ENCODE measurements at places on chromosomes 12 and 14.

- peak; percentile 69 for DNase-seq
Measured at GRCh38 chr14:21852061-21852664, 178.5 kb upstream of the OR4E1 start.

DNA sequence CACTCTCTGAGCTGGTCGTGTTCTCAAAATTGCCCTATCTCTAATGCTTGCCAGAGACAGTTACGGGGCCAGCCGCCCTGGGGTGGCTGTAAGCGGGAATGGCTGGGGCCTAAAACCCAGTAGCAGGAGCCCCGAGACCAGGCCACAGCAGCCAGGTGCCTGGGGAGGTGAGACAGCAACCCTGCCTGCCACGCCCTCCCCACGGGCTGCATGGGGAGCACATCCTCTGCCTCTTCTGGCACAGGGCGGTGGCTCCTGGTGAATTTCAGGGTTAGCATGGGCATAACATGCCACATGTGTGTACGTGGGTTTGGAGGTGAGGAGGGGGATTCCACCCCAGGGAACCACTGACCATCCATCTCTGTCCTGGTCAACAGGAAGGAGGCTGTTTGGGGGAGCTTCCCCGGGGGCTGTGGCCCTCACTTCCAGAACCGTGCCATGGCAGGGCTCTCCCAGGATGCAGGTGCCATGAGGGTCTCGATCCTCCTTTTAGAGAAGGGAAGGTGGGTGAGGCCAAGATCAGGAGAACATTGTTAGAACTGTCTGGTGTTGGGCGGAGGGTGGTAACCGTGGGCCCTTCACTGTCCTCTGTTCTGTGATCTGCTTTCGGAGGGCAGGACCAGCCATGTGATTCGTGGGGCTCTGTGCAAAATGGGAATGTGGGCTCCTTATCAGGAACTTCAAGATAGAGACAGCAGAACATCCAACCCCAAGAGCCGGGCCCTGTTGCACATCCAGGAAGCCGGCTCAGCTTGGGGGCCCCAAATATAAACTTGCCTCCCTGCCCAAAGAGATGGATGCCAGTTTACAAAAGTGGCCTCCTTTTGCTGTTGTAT is 312.2 kb upstream of the DIO3 start:
- no peak for DNase-seq

DNA sequence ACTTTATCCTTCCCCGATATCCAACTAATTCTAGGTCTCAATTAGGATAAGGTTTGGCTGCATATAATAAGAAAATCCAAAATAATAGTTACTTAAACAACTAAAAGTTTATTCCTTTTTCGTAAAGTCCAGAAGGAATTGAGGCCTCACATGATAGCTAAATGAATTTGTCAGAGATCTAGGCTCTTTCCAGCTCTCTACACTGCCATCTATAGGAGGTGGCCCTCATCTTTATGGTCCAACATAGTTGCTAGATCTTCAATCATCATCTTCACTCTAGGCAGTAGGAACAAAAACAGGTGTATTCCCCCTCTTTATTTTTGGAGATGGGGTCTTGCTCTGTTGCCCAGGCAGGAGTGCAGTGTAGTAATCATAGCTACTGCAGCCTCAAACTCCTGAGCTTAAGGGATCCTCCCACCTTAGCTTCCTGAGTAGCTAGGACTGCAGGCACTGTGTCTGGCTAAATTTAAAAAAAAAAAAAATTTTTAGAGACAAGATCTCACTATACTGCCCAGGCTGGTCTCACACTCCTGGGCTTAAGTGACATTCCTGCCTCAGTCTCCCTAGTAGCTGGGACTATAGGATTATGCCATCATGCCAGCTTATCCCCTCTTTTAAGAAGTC is 46.5 kb upstream of the SAV1 start:
- no peak for DNase-seq

GRCh38 chr14:26104717-26105116 is 493.1 kb downstream of the NOVA1 start:
- DNase-seq, result no peak

- DNase-seq, result no peak
Measured at GRCh38 chr12:66275040-66275439, 27.3 kb upstream of the HELB start.

DNA sequence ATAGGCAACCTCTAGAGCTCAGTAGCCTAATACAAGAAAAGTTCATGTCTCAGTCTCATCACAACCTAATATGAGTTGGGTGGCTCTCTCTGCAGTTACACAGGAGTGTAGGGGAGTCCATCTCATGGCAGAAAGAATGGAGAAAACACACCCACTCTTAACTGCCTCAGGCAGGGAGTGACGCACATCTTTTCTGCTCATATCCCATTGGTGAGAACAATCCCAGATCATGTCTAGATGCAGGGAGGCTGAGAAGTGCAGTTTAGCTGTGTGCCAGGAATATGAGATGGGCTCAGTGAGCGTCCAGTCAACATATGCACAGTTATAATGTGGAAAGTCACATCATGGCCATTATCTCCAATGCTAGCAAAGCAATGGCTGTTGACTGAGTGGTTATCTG is 59.3 kb upstream of the KCNA5 start:
- DNase-seq, result no peak

- no peak for DNase-seq
Measured at GRCh38 chr14:97956581-97957340, 1159.6 kb downstream of the VRK1 start.

- no peak for DNase-seq
Measured at GRCh38 chr12:90084018-90084417, 375.4 kb upstream of the ATP2B1 start.

DNA sequence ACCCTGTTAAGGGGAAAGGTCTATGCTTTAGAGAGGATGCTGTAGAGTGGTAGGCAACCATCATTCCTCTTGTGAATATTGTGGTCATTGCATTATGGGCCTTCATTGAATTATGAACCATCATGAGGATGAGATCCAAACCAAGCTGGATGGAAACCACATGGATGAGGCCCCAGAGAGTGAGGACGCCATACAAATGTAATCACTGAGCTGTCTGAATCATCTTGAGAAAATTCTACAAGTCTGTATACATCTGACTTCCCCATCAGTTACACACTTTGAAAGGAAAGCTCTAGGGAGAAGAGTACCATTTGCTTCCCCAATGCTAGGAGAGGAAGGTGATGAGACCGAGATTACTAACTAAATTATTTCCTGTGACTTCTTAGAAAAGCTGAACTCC is 172.9 kb downstream of the CACNA1C start:
- no peak for DNase-seq

DNA sequence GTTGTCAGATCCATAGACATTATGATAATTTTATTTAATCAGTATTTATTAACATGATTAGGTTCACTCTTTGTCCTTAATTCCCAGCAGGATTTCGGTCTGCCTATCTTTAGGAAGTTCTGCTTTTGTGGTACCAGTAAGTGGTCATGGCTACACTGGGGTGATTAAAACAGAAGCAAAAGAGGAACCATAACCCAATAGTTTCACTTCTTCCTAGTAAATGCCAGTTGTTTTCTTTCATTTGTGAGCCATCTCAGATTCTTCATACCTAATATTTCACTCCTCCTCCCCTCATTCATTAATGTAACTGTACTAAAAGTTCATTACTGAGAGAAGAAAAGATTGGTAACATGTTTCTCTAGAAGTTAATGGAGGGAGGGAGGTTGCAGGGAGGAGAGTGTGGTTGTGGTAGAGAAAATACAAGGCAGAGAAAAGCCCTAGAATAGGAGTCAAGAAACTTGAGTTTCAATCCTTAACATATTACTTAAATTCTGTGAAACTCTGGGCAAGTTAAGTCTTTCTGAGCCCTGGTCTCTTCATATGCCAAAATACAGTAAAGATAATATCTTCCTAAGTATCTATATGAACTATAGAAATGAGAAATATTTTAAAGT is 101.2 kb downstream of the PEBP1 start:
- DNase-seq, result no peak

GRCh38 chr14:53328841-53329240 is 175.7 kb upstream of the DDHD1 start:
- no peak for DNase-seq

DNA sequence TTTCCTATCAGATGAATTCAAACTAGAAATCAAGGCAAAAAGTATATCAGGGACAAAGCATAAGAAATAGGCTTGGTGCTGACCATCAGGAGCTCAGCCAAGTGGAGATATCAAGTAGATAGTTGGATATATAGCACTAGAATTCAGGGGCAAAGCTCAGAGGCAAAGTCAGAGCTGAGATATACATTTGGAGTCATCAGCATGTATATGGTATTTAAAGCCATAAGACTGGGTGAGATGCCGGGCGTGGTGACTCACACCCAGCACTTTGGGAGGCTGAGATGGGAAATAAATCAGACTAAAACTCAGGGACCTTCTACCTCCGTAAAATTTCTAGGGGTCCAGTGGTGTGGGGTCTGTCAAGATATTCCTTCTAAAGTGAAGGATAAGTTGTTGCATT is 38.9 kb upstream of the LIMA1 start:
- no peak for DNase-seq

DNA sequence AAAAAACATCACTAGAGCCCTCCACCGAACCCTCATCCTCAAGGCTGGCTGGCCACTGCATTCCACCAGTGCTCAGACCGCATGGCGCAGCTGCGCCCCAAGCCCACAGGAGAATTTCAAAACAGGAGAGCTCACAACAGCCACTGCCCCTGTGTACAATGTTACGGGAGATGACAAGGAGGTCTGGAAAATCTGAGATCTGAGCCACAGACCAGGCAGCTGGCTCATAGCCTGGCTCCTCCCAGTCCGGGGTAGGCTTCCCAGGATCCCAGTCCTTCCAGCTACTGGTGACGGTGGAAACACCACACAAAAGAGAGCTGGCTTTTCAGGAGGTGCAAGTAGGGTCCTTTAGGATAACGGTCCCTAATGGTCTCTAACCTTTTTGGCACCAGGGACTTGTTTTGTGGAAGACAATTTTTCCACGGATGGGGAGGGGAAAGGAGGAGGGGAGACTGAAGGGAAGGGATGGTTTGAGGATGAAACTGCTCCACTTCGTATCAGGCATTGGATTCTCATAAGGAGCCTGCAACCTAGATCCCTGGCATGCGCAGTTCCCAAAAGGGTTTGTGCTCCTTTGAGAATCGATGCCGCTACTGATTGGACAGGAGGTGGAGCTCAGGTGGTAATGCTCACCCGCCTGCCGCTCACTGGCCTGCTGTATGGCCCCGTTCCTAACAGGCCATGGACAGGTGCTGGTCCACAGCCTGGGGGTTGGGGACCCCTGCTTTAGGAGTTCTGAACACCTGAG is 23.0 kb upstream of the NRDE2 start:
- no peak for DNase-seq

DNA sequence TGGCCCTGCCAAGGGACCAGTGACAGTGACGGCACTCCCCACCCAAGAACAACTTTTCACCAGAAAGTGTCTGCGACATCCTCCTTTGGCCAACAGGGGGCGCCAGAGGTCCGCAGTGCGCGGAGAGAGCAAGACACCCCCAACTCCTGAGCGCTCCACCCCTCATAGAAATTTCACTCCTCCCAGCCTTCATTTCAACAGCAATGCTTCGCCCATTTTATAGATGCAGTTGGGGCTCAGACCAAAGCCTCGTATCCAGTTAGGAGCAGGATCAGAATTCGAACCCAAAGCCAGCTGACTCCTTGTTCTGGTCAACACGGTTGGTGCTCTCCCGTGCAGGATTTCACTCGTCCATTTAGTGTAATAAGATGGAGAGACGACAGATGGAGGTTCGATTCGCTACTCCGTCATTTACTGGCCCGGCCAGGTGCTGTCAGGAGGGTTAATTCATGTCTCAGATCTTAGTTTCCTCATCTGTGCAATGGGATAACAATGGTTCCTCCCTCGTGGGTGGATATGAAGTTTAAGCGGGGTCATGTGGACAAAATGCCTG is 2.4 kb upstream of the POP5 start:
- DNase-seq, result peak; percentile 86

- DNase-seq, result no peak
Measured at GRCh38 chr12:131865180-131865875, 29.1 kb upstream of the ULK1 start.

DNA sequence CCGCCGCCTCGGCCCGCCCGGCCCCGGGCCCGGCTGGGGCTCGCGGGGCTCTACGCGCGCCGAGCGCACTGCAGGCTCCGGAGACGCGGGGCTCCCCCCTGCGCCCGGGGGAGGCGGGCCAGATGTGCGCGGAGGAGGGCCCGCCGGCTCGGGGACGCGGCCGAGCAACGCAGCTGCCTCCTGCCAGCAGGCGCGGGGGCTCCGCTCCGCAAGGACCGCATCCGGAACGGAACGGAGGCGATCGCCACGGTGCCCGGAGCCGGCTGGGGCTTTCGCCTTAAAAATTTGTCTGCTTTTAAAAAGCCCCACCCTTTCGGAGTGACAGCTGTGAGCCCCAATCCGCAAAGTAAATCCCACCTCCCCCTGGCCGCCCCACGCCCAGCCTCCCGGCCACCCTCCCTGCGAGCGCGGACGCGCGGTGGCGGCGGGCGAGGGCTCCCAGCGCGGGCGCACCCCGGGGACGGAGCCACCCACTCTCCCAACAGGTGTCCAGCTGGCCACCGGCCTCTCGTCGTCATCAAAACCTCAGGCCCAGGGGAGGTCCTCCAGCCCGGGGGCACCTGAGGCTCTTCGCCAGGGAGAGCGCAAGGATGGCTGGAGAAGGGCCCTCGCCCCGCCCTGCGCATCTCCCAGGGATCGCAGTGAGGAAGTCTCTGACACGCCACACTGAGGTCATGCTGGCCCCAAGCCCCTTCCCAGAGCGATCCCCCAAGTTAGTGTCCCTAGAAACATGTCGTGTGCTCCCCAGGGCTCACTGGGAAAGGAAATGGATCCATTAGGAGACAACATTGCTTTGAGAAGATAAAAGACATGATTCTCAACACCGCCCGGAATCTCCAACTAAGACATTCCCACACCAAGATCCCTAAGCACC is at the start of gene TMEM132D:
Gene TMEM132D, minus strand, starts transcription at position 70 of the 874 bp plus-strand sequence.
- DNase-seq, result no peak

GRCh38 chr12:34598851-34599529 is 576.7 kb downstream of the ALG10 start:
- DNase-seq, result no peak

DNA sequence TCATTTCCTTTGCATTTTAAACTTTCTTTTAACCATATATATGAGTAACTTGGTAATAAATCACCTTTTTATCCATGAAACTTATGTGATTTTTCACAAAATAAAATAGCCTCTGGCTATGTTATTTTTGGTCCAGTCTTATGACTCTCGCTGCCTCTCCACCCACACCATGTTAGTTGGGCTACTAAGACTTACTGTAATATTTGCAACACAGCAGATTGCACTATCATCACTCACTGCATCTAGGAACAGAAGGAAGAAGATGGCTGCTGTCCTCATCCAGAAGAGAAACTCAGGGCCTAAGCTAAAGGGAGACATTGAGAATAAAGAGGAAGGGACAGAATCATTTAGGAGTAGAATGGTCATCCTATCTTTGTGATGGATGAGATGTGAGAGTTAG is 12.6 kb upstream of the B4GALNT3 start:
- DNase-seq, result no peak

Data from activated CD4-positive, alpha-beta T cell treated with anti-CD3 and anti-CD28 coated beads, Interleukin-2, amount 50 U/mL, for 4 hours (primary cell).